CD4-positive, alpha-beta T cell treated with Interleukin-4 for 4 hours (primary cell): ENCODE measurements at places on chromosomes 12 and 14.

DNA sequence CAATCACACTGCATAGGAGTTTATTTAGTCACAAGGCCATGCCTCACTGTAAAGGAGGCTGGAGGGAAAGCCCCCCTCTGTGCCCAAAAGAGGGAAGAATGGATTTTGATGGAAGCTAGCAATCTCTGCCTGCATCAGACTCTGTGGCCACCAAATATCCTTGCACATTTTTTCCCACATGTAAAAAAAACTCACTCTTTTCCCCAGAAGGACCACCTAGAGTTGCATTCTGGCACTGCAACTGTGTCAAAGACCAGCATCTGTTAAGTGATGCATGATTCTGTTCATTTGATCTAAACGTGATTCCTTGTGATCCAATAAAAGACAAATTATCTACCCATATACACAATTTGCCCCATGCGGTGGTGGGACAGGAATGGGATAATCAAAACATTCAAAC is 8.0 kb downstream of the RHOJ start:
- no peak for DNase-seq

GRCh38 chr12:124928912-124929530 is 14.6 kb upstream of the UBC start:
- no peak for DNase-seq

- no peak for DNase-seq
These were observed 435.7 kb upstream of the DCN start for GRCh38 chr12:91618281-91618680.

- no peak for DNase-seq
These were observed 18.9 kb downstream of the PHLDA1 start for GRCh38 chr12:76012644-76013043.

DNA sequence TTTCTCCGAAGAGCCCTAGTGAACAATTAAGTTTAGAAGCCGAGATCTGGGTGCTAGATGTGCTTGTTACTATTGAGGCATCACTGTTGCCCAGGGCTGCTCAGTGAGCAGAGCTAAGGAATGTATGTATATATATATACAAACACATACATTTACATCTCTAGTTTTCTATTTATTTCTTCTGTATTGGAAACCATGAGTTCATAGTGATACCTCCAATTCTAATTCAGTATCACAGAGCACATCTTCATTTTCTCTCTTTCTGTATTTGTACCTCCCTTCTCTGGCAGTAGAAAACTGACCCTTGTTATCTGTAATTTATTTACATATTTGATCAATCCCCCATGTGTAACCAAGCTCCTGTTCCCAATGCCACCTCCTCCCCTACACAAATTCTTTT is 40.7 kb upstream of the FUT8 start:
- DNase-seq, result no peak

- no peak for DNase-seq
These were observed 221.7 kb upstream of the NAV3 start for GRCh38 chr12:77609016-77609415.

DNA sequence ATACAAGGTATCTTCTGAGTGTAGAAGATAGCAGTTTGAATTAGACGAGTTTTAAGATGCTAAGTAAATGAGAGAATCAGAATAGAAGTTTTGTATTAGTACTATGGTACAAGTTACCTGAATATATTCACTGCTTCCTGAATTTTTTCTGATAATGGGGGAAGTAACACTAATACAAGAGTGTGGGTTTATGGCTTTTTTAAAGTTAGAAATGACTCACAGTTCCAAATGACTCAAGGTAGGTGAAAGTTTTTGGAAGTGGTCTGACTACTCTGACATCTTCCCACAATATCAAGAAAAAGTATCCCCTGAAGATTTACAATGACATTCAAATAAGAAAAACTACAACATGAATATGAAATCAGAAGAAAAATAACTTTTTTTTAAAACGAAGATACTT is 123.7 kb upstream of the GARIN6 start:
- DNase-seq, result no peak

- DNase-seq, result no peak
These were observed 16.0 kb upstream of the AQP2 start for GRCh38 chr12:49934505-49934904.

- no peak for DNase-seq
These were observed 801.3 kb downstream of the BCL11B start for GRCh38 chr14:98470663-98471062.

DNA sequence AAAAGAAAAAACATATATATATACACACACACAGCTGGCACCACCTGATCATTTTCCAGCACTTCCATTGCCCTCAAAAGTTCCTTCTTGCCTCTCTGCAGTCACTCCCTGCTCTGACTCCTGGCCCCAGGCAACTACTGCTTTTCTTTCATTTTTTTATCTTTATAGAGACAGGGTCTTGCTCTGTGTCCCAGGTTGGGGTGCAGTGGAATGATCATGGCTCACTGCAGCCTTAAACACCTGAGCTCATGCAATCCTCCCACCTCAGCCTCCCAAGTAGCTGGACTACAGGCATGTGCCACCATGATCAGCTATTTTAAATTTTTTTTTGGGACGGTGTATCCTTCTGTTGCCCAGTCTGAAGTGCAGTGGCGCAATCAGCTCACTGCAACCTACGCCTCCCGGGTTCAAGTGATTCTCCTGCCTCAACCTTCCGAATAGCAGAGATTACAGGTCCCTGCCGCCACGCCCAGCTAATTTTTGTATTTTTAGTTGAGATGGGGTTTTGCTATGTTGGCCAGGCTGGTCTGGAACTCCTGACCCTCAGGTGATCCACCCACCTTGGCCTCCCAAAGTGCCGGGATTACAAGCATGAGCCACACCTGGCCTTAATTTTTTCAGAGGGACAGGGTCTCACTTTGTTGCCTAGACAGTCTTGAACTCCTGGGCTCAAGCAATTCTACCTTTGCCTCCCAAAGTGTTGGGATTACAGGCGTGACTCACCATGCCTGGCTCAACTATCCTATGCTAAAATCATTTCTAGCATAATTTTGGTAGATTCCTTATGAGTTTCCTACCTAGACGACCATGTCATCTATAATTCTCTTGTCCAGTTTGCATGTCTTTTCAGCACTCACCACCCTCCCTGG is 7.8 kb downstream of the HSP90AA1 start:
- DNase-seq, result no peak

DNA sequence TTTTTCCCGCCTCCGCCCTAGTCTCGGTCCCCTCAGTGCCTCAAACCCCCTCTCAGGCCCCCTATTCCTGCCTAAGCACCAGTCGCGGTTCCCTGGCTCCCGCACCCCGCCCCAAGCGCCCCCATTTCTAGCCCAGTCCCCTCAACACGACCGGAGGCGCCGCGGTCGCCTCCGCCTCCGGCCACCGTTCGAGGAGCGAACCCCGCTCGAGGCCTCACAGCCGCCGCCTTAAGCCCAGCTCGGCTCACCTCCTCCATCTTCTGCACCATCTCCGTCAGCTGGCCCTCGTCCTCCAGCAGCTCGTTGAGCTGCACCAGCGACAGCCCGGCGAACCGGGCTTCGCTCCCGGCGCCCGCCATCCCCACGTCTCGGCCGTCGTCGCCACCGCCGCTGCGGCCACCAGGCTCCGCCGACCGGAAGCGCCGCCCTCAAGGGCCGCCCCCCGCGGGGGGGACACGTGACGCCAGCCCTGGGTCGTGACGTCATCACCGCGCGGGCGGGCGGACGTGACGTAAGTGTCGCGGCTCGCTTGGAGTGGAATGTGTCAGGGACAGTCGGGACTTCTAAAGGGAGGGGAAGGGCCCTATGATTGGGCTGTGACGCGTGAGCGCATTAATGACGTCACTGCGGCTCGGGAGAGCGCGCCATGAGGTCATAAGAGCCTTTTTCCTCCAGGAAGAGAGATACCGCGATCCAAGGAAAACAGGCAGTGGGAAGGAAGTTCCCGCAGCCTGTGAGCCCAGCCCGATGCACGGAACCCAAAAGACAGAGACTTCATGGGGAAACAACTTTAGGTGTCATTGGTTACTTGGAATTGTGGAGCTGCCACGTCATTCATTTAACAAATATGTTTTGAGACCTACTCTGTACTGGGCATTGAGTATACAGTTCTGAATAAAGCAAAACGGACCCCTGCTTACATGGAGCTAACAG is at the start of gene VPS37B:
Gene VPS37B, minus strand, starts transcription at position 421 of the 933 bp plus-strand sequence. Its CDS starts 62 bp downstream, at position 359.
- peak; percentile 85 for DNase-seq

DNA sequence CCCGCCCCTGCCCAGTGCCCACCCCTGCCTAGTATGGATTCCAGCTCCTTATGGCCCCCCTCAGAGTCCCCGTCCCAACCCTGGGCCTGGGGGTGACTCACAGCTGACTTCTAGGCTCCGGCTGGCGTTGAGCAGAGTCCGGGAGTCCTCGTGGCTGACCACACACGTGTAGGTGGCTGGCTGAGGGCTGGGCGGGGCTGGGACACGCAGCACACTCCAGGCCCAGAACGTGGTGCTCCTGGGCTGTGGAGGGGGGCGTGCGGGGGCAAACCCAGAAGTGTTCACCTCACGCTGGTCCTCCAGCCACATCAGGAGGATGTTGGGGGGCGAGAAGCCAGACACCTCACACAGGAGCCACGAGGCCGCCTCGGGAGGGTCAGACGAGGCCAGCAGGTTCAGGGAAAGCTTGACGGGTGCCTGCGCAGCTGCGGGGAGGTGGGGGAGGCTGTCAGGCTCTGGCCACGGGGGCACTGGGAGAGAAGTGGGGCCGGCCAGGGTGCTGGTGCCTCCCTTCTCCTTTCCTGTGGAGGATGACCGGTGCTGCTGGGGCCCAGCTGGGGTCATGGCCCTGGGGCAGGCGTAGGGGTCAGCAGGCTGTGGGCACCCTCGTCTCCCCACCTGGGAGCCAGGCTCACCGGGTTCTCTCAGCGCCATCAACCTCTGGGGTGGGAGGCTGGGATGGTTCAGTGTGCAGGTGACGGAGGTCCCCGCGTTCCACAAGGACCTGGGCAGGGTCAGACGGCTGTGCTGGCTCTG is 314.1 kb downstream of the TMEM121 start:
- no peak for DNase-seq

GRCh38 chr12:128399253-128399652 is 132.3 kb downstream of the TMEM132C start:
- no peak for DNase-seq

DNA sequence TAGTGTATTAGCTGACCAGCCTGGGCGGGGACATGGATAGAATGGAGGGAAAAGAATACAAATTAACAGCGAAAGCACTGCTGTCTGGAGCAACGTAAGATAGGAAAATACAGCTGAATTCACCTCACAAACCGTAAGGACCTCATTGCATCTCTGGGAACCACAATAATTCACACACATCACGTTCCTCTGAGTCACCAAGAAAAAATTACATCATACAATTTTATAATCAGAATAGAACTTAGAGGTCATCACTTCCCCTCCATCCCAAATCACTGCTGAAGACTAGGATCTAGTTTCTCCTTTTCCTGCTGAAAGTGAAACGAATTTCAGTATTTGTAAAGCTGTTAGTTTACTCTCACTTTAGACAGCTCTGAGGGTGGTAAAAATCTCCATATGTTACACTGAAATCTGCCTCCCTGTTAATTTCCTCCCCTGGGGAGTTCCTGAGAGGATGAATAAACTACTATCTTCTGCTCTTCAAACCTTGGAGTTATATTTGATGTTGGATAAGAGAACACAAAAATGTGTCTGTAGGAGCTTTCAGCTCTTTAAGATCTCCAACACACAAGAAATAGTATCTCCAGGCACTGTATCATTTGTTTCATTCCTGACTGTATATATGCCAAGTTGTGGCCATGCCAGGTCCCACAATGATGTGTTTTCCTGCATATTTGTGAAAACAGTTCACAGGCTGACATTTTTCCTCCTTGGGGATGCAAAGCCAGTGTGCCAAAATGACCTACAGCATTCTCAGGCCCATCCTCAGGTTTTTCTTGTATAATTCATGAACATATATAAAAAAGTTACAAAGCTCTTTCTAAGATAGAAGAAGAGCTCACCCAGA is 63.8 kb upstream of the SSTR1 start:
- no peak for DNase-seq

GRCh38 chr14:99435327-99435726 is 45.3 kb downstream of the SETD3 start:
- DNase-seq, result no peak

- DNase-seq, result no peak
These were observed 17.1 kb upstream of the BICD1 start for GRCh38 chr12:32089586-32089985.

- DNase-seq, result no peak
These were observed 211.3 kb upstream of the NAV3 start for GRCh38 chr12:77619425-77619824.

GRCh38 chr12:24177889-24178288 is 228.4 kb upstream of the SOX5 start:
- no peak for DNase-seq

- DNase-seq, result no peak
These were observed 177.8 kb downstream of the KIF26A start for GRCh38 chr14:104316121-104316722.

DNA sequence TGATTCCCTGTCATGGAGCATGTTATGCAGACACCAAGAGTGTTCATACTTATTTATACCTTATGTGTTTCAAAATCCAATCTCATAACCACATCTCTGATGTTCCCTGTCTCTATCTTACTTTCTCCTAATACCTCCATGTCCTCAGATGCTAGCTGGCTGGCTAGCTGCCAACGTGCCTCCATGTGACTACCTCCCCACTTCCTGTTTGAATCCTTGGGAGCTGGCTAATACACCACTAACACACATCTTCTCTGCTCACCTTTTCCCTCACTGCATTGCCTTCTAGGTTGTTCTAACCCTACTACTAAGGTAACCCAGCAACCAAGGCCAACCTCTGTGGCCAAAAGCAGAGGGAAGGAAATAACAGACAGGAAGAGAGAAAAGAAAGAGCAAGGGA is 27.3 kb downstream of the TTC5 start:
- DNase-seq, result peak; percentile 41

DNA sequence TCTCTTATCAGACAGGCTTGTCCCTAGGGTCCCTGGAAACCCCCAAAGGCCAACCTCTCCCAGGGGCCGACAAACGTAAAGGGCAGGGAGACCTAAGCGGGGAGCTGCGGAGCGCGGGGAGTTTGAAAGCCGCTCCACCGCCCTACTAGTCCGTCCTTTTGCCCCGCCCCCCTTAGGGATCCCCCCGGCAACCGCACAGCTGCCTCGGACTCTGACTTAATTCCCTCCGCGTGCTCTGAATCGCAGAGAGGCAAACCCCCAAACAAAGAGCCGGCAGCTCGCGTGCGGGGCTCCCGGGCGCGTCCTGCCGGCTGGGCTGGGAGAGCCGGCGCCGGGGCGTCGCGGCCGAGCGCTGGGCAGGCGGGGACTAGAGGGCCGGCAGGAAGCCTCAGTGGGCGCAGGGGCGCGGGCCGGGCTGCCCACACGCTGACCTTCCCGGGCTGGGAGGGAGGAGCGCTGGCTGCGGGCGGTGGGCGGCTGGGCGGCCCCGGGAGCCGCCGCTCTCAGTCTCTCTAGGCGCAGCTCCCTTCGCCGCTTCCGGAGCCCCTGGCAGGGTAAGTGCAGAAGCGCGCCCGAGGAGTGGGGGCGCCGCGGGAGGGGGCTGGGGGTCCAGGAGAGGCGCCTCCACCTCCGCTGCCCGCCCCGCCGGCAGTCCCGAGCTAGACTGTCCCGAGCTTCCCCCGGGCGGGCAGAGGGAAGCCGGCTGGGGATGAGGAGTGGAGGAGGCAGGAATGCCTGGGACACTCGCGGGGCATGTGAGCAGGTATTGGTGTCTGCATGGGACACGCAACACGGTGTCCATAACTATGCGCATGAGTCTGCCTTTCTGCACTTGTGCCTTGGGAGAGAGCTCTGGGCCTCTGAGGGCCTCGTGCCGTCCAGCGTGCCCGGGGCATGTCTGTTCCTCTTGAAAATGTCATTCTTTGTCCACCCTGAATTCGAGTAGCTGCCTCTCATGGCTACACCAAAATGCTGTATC is at the start of gene TSPAN11:
Gene TSPAN11, plus strand, starts transcription at position 506 of the 979 bp plus-strand sequence. CDS start 27,244 bp downstream, outside the sequence.
- no peak for DNase-seq

GRCh38 chr14:105480807-105481801 is 5.6 kb upstream of the CRIP1 start:
- DNase-seq, result peak; percentile 91

GRCh38 chr12:123987022-123987421 is 14.0 kb downstream of the ZNF664 start:
- DNase-seq, result no peak
